T-helper 1 cell (primary cell): ENCODE measurements at places on chromosomes 3 and 15.
A peak's percentile ranks its signal among the peaks of the same experiment; 100 is the strongest.

DNA sequence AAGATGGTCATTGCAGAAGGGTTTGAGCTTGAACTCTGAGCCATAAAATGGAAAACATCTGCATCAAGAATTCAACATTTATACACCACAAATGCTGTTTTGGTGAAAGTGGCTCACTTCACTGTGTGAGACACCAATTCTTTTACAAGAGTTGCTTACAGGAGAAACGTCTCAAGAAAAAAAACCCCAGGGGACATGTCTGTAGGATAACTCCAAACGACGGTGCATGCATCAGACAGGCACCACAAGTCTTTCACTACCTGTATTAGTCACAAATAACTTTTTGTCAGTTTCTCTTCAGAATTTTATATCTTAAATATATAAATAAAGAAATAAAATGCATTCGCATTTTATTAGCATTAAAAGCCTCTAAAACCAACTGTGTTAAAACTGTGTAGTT is 164.3 kb downstream of the EFHB start:
- no peak for DNase-seq

GRCh38 chr3:14242490-14243311 is 64.1 kb downstream of the LSM3 start:
- no peak for DNase-seq

DNA sequence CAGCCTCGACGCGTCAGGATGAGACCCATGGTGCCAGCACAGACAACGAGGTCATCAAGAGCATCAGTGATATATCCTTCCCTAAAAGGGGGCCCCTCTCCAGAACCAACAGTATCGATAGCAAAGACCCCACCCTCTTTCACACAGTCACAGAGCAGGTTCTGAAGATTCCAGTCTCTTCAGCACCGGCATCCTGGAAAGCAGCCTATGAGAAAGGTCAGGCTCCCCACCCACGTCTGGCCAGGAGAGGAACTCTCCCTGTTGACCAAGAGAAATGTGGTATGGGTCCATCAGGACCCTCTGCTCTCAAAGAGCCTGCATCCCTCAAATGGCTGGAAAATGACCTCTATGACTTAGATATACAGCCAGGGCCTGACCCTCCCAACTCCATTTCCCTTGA is 11.6 kb downstream of the ANKRD34C start:
- DNase-seq: no peak

- DNase-seq: no peak
These were observed 175.9 kb upstream of the PLSCR5 start for GRCh38 chr3:146781059-146781458.

- DNase-seq: no peak
These were observed 11.9 kb downstream of the KCNAB1 start for GRCh38 chr3:156132313-156132712.

DNA sequence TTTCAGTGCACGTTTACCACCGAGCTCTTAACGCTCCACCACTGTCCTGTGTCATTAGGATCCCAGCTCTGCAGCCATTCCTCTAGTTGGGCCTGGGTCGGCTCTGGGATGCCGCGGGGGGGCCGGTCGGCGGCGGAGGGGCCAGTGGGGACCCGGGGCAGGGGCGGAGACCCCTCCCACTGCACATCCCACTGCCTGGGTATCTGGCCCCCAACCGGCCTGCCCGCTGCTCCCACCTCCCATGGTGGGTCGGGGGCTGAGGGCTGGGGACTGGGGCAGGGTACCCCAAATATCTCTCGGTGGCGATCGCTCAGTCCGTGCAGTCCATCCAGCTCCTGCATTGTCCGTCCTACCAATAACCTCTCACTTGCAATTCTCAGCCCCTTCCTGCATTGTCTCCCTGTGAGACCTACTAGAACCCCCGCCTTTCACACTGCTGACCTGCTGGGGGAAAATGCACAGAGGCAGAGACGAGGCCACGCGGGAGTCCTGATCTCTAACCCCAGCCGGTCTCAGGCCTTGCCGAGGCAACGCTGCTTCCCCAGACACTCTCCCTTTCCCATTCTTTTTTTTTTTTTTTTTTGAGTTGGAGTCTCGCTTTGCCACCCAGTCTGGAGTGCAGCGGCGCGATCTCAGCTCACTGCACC is 24.0 kb upstream of the MUC20 start:
- no peak for DNase-seq

DNA sequence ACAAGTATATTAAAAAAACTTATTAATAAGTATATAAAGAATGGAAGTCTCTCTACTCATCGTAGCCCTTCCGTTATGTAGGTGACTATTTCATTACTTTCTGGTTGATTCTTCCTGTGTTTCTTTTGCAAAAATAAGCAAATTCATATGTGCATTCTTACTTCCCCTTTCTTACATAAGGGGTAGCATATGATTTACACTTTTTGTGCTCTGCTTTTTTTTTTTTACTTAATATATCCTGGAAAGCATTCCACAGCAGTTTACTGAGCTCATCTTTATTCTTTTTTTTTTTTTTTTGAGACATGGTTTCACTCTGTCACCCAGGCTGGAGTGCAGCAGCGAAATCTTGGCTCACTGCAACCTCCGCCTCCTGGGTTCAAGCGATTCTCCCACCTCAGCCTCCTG is 12.9 kb downstream of the SCAMP5 start:
- no peak for DNase-seq

GRCh38 chr3:139473155-139473771 is 3.1 kb downstream of the RBP2 start:
- DNase-seq: no peak

DNA sequence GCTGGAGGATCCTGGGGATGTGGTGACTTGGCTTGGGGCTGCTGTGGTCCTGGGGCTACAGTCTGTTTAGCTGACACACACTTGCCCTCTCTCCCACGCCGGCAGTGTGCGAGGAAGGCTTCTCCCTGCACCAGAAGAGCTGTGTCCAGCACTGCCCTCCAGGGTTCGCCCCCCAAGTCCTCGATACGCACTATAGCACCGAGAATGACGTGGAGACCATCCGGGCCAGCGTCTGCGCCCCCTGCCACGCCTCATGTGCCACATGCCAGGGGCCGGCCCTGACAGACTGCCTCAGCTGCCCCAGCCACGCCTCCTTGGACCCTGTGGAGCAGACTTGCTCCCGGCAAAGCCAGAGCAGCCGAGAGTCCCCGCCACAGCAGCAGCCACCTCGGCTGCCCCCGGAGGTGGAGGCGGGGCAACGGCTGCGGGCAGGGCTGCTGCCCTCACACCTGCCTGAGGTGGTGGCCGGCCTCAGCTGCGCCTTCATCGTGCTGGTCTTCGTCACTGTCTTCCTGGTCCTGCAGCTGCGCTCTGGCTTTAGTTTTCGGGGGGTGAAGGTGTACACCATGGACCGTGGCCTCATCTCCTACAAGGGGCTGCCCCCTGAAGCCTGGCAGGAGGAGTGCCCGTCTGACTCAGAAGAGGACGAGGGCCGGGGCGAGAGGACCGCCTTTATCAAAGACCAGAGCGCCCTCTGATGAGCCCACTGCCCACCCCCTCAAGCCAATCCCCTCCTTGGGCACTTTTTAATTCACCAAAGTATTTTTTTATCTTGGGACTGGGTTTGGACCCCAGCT is 2.9 kb upstream of the FES start:
- DNase-seq: no peak

- DNase-seq: no peak
These were observed 133.9 kb upstream of the LRRFIP2 start for GRCh38 chr3:37308247-37308646.

DNA sequence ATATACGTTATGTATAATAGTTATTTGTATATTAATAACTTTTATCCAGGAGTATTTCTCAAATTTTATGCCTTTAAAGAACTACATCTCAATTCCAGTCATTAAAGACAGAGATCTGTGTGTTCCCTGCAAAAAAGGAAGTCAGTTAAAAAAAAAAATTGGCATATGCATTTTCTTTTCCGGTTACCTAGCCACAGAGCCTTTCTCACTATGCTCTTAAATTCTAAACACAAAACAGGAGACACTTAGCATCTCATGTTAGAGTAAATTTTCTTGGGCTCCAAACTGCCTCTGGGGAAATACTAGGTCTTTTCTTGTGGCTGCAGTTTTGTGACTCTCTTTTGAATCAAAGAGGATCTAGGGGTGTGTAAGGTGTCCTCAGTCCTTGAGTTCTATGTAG is 105.9 kb downstream of the KCNH8 start:
- no peak for DNase-seq

DNA sequence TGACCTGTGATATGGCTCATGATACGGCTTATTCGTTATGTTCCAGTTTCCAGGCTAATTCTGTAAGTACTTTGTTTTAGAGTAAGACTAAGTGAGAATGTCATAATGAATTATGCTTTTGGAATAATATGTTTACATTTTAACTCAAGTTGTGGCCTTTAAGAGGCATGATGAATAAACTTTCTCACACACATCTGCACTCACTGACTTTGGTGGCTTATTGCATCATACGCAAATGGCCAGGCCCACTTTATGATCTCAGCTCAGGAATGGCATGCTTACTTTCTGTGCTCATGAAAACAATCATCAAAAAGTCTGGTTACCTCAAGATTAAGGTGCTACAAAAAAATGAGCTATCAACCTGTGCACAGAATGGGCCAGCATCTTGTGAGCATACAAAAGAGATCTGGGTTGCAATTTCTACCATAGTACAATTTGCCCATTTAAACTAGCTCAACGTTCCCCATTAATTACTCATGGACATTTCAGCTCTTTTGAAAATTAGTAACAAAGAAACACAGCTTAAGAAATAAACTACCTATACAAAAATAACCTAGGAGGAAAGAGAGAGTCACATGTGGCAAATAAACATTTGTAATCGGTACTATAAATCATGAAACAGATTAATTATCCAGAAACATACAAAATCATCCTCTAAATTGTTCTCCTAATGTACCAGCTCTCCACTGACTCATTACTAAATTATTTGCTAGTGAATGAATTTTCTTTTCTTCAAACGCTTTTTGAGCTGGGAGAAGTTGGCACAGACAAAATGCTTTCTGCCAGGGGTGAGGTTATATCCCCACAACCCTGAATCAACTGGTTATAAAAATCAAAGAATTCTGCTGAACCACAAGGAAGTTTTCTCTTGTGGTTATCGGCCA is 439.0 kb upstream of the ADAMTS9 start:
- DNase-seq: no peak

DNA sequence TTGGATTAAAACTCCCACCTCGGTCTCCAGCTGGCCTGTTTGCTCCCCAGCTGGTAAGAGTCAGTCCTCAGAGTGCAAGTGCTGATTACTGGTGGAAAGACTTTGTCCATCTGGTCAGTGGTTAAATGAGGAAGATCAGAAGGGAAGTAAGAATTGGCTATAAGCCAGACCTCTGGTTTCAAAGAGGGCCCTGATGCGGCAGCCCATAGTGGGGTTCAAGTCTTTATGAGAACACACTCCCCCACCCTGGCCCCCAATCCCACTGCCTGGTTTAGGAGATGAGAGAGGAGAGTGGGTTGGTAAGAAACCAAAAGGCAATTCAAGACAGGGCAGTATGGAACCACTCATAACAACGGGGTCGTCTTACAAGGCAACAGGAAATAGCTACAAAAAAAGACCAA is 65.0 kb downstream of the FRMD4B start:
- no peak for DNase-seq

DNA sequence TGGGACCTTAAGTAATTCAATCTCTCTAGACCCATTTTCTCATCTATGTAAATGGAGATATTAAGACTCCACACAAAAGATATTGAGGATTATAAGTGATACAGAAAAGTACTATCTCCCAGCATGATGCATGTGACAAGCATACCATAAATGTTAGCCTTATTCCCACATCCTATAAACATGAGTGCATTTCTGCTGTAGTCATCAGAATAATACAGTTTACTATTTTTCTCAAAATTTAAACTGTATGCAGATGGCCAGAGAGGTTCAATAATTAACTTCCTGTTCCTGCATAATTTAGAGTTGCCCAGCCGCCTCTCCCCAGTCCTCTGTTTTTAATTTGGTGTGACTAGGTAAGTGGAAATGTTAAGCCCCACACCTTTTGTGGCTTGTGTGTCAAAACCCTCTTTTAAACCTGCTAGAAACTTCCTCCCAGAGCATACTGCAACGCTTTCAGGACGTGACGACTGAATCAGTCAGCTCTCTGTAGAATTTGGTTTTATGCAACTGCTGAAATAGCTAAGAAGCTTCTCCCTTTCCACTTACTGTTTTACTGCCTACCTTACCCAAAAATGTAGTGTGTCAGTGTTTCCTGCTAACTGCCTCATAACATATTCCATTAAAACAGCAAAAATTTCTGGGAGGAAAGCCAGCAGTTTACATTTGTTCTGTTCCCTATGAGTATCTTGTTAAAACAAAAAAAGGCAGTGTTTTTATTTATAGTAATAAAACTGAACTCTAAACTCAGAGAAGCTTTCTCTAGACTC is 1037.9 kb downstream of the EPHA3 start:
- DNase-seq: no peak

GRCh38 chr3:51282931-51283330 is 102.2 kb upstream of the MANF start:
- DNase-seq: no peak

- no peak for DNase-seq
These were observed 49.4 kb upstream of the CFAP161 start for GRCh38 chr15:81084716-81085115.

DNA sequence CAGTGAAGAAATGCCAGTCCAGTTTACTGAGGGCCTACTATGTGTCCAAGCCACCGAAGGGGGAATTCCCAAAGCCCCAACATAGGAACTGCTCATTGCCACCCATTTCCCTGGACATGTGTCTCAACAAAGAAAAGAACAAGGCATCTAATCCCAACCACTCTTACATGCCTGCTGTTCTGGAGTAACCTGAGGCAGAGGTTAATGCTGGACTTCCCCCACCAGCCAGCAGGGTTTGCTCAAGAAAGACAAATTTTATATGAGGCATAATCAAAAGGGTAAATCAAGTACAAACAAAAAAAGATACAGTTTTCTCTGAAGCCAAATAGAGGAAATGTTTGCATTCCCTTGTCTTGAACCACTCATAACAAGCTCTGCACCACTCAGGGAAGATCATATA is 4.1 kb downstream of the ADCY5 start:
- no peak for DNase-seq

- no peak for DNase-seq
These were observed 40.0 kb downstream of the TRH start for GRCh38 chr3:130014526-130014925.

- DNase-seq: no peak
These were observed 507.5 kb upstream of the NR2F2 start for GRCh38 chr15:95822961-95823360.

DNA sequence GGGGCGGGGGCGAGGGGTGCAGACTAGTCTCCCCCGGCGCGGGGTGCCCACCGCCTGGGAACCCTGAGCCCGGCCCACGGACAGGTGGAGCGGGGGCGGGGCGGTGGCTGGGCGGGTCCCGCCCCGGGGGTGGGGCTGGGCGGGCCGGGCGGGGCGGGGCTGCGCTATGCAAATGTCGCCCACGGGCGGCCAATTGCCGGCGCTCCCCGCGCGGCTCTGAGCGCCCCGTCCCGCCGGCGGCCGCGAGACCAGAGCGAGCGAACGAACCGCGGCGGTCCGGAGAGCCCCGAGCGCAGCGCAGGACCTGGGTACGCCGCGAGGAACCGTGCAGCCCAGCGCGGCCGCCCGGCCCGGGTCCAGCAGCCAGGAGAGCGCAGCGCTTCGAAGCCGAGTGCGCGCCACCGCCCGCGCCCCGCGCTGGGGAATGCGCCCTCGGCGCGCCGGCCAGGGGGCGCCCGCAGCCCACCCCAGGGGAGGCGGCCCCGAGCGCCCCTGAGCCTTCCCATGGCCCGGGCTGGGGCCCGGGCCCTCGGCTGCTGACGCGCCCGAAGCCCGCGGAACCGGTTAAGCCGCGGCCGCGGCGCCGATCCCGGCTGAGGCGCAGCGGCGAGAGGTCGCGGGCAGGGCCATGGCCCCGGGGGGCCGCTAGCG is at the start of gene SEMA3F:
Gene SEMA3F, plus strand, starts transcription at position 485 of the 651 bp plus-strand sequence. CDS start 4,299 bp downstream, outside the sequence.
- peak; percentile 76 for DNase-seq

GRCh38 chr3:51224843-51225242 is 160.2 kb upstream of the MANF start:
- no peak for DNase-seq

- DNase-seq: no peak
These were observed 795.6 kb upstream of the CFAP20DC start for GRCh38 chr3:59845386-59845785.
